Bronchial epithelial cell (primary cell): ENCODE measurements at places on chromosomes 3 and 15. TPM values are rescaled to one million over a fixed set of nuclear protein-coding genes. Genes with fewer than 3 reads are reported as not detected.
A peak's percentile ranks its signal among the peaks of the same experiment; 100 is the strongest.

The PIGZ gene
- 1.6 and 1.7 TPM in 2 replicates for total RNA-seq

- DNase-seq: peak; percentile 43
These were observed 198.8 kb downstream of the KLHL25 start for GRCh38 chr15:85595804-85596536.

DNA sequence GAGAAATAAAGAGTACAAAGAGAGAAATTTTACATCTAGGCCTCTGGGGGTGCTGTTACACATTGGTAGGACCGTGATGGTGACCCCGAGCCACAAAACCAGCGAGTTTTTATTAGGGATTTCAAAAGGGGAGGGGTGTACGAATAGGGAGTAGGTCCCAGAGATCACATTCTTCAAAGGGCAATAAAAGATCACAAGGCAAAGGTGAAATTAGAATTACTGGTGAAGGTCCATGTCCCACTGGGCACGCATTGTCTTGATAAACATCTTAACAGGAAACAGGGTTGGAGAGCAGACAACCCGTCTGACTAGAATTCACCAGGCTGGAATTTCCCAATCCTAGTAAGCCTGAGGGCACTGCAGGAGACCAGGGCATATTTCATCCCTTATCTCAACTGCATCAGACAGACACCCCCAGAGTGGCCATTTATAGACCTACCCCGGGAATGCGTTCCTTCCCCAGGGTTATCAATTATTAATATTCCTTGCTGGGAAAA, 4.3 kb downstream of the IRAK2 start:
- DNase-seq: no peak

GRCh38 chr15:72065801-72066200, 52.1 kb downstream of the MYO9A start:
- DNase-seq: no peak

The CLSTN2 gene
- total RNA-seq: under 0.01 and 0.26 TPM in 2 replicates
